ENCODE measurements at places on chromosomes 4 and X.

DNA sequence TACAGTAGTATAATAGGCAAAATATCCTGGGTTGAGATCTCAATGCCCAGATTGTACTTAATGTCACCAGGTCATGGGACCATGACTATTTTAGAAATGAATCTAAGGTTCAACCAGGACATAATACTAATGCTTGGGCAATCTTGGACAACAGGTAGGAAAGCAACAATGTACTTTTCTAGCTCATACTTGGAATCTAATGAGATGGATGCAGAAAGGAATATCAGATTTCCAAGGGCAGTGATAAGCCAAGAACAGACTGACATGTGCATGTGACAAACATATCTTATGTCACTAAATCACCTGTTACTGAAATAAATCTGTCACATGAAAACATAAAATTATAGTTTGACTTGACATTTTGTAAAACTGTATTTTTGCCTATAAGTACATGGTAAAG lies 51.1 kb downstream of the RPS6KA3 start:
- DNase-seq = no peak

GRCh38 chr4:124631760-124632159 lies 80.8 kb downstream of the ANKRD50 start:
- no peak for DNase-seq

GRCh38 chrX:47500554-47500953 lies 17.5 kb upstream of the ZNF41 start:
- DNase-seq = no peak

DNA sequence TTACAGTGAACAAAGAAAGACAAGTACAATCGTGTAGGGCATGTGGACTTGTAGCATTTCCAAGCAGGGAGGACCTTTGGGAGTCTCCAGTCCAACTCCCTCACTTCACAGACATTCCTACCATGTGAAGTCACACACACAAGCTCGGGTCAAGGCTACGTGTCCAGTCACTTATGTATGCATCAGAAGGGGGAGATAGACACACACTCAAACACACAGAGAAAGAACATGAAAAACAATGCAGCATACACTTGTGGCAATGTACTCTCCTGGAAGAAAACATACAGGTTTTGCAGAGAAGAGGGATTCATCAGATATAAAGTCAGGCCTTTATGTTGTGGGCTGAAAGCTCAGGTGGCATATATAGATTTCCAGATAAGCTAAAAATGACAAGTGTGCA lies 136.1 kb upstream of the MID1 start:
- DNase-seq = no peak

DNA sequence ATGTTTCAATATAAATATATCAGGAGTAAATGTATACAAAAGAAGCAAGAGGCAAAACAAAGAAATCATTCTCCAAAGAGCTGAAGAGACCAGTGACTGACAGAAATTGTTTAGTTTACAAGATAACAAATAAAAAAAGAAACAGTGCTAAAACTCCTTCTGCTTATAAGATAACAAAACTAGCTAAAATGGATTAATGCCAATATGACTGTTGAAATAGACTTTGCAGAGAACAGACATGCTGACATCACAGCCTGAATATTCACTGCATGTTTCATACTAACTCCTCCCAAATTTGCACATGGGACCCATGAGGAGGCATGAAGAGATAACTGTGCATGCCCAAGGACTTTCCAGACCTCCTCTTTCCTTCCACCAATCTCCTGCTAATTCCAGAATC lies 6.2 kb upstream of the GABRA4 start:
- no peak for DNase-seq

- no peak for DNase-seq
These were observed 108.6 kb downstream of the PALLD start for GRCh38 chr4:168605411-168605810.

- DNase-seq = no peak
These were observed 27.9 kb upstream of the BBS7 start for GRCh38 chr4:121898150-121898549.

DNA sequence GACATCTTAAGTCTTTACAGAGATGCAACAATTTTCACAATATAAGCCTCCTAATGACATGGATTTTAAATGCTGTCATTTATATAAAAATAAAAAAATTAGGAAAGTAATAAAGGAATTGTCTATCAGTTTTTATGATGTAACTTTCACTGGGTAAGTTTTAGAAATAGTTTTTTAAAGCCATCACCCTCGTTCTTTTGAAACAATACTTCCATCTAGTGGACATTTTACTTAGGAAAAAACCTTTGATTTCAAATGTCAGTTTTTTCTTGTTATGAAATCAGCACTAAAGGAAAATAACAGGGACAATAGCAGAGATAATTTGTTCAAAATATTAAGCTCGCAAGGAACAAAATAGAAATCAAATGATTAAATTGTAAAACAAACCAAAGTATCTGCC lies 24.3 kb upstream of the NDNF start:
- no peak for DNase-seq

GRCh38 chr4:75036046-75036830 lies 103.3 kb downstream of the PARM1 start:
- DNase-seq = no peak

DNA sequence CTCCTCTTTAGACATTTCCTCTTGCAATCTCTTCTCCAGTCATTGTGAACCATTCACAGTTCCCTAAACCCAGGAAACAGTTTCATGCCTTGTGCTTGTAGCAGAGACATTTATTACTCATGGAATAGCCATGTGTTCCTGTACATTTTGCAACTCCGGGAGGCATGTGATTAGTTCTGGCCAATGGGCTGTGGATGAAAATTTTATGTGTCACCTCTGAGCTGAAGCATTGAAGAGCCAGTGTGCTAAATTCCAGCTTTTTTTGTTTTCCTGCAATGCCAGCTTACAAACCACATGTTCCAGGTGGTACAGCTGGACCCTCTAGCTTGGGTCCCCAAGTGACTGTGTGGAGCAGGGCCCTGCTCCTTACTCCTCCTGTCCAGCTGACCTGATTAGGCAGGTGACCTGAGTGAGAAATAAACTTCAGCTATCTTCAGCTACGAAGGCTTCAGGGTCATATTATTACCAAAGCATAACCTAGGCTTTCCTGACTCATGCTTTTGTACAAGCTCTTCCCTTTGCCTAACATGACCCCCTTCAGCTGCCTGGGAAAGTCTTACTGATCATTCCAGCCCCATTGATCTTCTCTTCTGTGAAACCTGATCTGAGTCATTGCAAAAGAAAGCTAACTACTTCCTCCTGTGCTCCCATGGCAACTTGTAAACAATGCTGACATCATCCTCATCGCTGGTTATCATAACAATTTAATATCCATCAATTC lies 200.4 kb downstream of the PTTG2 start:
- DNase-seq = no peak

DNA sequence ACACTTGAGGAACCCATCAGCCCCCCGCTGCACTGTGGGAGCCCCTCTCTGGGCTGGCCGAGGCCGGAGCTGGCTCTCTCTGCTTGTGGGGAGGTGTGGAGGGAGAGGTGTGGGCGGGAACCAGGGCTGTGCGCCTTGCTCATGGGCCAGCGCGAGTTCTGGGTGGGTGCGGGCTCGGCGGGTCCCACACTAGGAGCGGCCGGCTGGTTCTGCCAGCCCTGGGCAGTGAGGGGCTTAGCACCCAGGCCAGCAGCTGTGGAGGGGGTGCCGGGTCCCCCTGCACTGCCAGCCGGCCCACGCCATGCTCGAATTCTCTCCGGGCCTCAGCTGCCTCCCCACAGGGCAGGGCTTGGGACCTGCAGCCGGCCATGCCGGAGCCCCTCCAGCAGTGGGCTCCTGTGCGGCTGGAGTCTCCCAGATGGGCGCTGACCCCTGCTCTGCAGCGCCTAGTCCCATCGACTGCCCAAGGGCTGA lies 430.2 kb downstream of the FAT4 start:
- no peak for DNase-seq

- DNase-seq = no peak
These were observed 31.4 kb downstream of the PPP1R2C start for GRCh38 chrX:42746606-42747005.

- DNase-seq = no peak
These were observed 44.6 kb upstream of the KLHL34 start for GRCh38 chrX:21702725-21703124.

DNA sequence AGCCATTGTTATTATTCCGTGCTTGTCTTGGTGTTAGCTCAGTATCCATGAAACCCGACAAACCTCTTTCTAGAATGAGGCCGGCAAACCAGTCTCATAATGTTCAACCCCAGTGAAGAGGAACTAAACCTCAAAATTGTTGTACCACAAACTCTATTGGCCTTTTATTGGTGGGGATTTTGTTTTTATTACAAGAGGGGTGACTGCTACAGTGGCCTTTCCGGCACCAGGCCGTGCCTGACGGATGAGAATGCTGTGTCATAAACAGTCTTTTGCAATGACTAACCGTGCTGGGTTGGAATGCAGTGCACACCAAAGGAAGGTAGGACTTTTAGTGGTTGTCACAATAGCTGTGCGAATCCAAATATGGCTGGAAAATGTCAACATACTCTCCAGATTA lies 60.8 kb downstream of the SHROOM2 start:
- no peak for DNase-seq

GRCh38 chr4:147639388-147639787 lies 22.2 kb downstream of the TMEM184C start:
- no peak for DNase-seq

DNA sequence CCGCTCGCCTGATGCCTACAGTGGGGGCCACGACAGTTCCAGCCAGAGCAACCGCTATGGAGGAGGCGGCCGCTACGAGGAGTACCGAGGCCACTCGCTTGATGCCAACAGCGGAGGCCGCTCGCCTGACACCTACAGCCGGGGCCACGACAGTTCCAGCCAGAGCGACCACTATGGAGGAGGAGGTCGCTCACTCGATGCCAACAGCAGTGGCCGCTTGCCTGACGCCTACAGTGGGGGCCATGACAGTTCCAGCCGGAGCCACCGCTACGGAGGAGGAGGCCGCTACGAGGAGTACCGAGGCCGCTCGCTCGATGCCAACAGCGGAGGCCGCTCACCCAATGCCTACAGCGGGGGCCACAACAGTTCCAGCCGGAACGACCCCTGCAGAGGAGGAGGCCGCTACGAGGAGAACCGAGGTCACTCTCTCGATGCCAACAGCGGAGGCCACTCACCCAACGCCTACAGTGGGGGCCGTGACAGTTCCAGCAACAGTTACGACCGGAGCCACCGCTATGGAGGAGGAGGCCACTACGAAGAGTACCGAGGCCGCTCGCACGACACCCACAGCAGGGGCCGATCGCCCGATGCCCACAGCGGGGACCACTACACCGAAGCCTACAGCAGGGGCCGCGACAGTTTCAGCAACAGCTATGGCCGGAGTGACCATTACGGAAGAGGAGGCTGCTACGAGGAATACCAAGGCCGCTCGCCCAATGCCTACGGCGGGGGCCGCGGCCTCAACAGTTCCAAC lies 2.5 kb downstream of the RBMXL3 start:
- no peak for DNase-seq

GRCh38 chr4:87073199-87074120 lies 138.6 kb downstream of the AFF1 start:
- DNase-seq = peak; percentile 23

GRCh38 chrX:103629318-103630170 lies 769 bp downstream of the TCEAL1 start:
- DNase-seq = no peak

DNA sequence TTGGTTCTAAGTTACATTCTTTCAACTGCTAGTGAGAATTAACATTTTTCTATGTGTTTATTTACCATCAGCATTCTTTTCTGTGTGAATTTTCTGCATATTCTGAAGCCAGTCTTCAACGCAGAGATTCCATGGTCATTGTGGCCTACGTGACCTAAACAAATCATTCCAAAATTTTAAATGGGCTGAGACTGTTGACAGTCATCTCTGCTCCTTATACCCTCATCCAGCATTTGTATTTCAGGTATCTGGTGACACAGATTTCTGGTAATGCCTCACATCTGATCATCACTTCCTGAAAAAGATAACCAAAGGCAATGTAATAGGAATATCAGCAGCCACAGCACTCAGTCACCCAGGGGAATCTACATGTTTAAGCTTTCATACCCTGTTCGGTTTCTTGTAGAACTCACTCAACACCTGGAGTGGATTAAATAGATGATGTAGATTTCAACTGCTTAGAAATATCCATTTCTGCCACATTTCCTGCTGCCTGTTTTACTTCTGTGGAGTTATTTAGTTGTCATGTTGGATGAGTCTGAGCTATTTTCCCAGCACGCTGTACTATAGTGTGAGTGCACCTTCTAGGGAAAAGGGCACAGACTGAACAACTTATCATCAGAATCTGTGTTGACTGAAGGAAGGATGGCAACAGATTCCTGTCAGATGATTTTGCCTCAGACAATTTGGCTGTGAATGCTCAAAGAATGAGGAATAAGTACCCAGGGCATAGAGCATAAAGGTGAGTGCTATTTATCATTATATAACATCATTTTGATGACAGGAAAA lies 73.0 kb upstream of the HPGD start:
- DNase-seq = no peak

GRCh38 chr4:55125087-55125721 lies at the start of gene KDR:
KDR (minus strand) TSS chr4:55125595; CDS start chr4:55125293, 302 bp downstream.
- no peak for DNase-seq

GRCh38 chrX:50081282-50081889 lies 119.4 kb downstream of the AKAP4 start:
- no peak for DNase-seq

DNA sequence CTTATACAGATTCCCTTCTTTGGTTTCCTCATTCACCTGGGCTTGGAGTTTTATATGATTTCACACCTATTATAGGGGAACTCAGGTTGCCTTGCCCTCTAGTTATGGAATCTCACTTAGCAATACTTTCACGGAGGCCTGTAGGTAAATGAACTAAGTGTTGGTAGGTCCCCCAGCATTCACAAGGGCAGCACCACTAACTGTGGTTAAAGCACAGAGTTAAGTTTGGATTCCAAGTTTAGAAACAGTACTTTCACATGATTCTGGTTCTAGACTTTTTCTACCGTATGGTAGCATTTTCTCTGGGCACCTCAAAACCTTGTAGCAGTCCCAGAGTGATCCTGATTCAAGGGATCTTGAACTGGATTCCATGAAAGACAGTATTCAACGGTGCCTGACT lies 46.4 kb downstream of the SH2D1A start:
- DNase-seq = no peak

DNA sequence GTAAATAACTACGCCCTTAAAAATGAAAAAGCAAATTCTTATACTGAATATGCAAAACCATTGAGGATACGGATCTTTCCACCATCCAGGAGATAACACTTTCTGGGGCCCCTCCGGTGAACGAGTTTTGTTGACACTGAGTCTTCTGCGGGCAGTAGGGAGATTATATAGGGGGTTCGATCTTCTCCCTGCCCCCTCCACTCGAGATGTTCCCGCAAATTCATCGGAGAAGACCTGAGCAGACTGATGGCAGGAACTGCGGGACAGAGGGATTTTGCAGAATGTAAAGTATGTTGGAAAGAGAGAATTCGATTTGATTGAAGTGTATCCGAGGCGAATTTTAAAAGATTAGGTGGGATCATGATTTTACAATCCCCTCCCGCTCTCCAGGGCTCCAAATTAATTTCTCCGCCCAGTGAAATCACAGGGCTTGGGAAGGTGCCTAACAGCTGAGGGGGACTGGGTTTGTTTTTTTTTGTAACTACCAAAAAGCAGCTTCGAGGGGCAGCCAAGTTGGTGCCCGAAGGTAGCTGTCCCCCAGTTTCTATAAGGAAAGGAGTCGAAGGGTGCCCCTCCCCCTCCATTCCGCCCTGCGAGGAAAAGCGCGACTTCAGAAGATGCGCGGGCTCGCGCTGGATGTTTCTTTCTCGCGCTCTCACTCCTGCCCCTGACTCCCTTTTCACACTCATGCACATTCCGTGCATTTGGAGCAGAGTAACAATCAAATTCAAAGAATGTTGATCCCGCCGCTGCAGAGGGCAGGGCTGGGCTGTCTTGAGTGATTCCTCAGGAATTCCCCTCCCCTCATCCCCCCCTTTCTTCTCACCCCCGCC lies 1.2 kb downstream of the TMEM255A start:
- no peak for DNase-seq

Data from stimulated activated CD8-positive, alpha-beta memory T cell treated with anti-CD3 and anti-CD28 coated beads, Interleukin-4, amount 100 ng/mL, for 4 hours (primary cell).